OCI-LY7 (cell line): ENCODE measurements at places on chromosomes 3 and 15.
A peak's percentile ranks its signal among the peaks of the same experiment; 100 is the strongest.

DNA sequence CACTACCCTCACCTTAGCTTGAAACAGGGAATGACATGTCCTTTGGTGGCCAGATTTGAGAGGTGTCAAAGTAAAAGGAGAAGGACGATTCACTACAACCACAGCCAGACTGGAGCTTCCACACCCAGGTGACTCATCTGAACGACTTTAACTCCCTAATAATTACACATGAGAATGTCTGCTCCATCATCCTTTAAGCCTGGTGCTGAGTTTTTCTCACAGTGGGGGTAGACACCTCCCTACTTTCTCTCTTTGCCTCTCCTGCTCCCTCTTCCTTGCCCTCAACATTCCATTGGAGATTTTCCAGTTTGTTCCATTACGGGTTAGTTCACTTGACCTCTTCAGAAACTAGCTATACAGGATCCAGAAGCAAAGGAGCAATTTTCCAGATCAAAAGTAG lies 154.3 kb upstream of the BHLHE40 start:
- no peak for DNase-seq

DNA sequence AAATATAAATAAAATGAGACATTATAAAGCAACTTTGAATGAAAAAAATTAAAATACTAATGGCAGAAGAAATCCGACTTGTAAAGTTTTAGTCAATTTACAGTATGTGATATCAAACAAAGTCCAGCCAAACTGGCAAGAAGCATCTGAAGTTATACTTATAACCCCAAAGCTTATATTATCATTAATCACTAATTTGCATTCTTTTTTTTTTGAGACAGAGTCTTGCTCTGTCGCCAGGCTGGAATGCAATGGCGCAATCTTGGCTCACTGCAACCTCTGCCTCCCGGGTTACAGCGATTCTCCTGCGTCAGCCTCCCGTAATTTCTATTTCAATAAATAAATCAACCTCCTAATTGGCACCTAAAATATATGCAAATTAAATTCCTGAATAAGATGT lies 80.1 kb downstream of the AQR start:
- no peak for DNase-seq

GRCh38 chr3:114361391-114361790 lies 67.6 kb downstream of the TIGIT start:
- DNase-seq, result no peak

DNA sequence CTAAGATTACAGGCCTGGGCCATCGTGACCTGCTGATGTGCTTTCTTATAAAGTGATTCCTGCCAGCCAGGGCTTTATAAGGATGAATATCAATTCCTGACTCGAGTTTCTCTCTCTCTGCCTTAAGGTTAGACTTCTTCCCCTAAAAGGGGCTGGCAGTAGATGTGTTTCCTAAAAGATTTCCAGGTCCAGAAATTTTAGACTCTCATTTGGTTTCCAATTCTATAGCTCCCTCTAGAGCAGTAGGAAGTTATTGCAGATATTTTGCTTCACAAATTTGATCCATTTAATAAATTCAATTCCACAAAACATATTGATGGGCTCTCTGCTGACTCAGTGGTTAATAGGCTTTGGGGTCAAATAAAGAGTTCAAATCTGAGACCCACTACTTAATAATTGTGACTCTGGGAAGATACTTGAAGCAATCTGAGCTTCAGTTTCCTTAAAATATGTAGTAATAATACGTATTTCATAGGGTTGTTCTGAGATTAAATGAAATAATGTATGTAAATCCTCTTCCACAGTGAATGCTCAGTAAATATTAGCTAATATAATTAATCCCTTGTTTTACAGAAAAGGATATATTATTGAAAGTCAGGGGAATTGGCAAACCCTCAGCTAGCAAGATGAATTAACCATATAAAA lies 2.1 kb downstream of the TRIM69 start:
- DNase-seq, result peak; percentile 67

DNA sequence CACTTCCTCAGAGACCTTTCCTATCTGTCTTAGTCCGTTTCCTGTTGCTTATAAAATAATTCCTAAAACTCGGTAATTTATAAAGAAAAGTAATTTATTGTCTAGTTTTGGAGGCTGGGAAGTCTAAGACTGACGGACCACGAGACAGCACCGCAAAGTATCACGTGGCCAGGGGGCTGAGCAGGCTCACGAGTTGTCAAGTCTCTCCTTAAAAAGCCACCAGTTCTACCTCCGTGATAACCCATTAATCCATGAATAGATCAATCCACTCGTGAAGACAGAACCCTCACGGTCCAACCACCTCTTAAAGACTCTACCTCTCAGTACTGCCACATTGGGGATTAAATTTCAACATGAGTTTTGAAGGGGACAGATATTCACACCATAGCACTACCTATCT lies 821 bp downstream of the LINS1 start:
- peak; percentile 26 for DNase-seq

GRCh38 chr15:89332446-89332845 lies 2.2 kb downstream of the POLG start:
- peak; percentile 48 for DNase-seq

DNA sequence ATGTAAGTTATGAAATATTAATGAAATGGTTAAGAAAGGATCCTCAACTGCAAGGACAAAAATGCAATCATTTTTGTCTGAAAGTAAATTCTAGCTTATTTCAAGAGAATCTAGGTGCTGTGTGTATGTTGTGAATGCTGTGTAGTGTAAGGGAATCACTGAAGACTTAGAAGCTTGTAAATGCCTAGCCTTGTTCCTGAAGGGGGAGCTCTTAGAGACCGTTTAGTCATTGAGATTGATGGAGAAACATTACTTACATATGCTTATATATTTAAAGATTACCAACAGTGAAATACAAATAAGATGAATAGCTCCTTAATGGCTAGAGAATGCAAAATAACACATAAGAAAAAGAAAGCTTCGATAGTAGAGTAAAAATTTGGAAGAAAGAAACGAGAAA lies 67.9 kb downstream of the CNTN4 start:
- DNase-seq, result no peak

- no peak for DNase-seq
Measured at GRCh38 chr15:57919754-57920153, 145.8 kb downstream of the ALDH1A2 start.

DNA sequence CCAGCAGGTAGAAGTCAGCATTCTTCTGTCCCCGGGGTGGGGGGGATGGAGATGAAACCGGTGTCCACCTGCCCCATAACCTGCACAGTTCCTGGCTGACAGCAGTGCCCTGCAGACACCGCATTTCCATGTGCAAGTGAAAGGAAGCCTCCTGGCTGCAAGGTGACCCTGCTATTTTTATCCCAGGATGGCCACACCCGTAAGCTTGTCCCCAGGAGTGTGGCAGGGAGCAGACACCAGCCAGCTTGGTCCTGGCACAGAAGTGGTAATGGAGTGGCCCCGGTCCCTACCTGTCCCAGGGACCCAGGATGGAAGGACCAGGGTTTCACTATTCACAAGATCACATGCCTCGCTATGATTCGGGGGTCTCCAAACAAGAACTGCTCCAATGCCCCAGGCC lies 85.3 kb upstream of the RPL32 start:
- no peak for DNase-seq

GRCh38 chr15:22989576-22990477 lies 9.7 kb upstream of the CYFIP1 start:
- DNase-seq, result no peak

DNA sequence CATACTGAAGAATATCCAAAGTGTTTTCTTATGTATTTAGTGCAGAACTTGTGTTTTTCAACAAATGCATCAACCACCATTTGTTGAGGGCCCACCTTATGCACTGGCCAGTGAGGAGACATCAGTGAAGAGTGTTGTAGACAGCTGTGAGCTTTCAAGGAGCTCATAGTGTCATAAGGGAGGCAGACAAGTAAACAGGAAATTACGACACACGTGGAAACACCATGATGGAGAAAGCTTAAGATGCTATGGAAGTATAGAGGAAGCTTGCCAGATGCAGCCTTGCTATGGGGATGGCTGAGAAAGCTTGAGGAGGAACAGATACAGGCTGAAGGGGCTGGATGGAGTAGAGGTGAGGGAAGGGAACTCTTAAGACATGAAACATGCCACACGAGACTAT lies 50.8 kb upstream of the PSMD6 start:
- DNase-seq, result no peak

DNA sequence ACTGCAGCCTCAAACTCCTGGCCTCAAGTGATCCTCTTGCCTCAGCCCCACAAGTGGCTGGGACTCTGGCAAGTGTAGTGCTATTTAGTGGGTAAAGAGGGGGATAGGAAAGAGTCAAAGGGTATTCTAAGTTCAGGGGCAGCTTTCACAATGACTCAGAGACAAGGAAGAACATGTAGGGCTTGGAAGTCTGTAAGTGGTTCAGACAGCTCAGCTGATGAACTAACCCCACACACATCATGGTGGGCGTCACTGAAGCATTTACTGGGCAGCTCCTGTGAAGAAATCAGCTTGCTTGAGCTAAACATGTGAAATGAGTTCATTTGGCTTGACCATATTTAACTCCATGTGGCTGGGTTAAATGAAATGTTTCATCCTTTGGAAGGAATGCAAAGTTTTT lies 34.6 kb upstream of the THSD4 start:
- no peak for DNase-seq

- DNase-seq, result no peak
Measured at GRCh38 chr3:37945807-37946530, 44.6 kb upstream of the VILL start.

GRCh38 chr15:59400103-59400813 lies 27.6 kb upstream of the MYO1E start:
- peak; percentile 33 for DNase-seq

GRCh38 chr3:180546863-180547262 lies 55.1 kb upstream of the TTC14 start:
- DNase-seq, result no peak

DNA sequence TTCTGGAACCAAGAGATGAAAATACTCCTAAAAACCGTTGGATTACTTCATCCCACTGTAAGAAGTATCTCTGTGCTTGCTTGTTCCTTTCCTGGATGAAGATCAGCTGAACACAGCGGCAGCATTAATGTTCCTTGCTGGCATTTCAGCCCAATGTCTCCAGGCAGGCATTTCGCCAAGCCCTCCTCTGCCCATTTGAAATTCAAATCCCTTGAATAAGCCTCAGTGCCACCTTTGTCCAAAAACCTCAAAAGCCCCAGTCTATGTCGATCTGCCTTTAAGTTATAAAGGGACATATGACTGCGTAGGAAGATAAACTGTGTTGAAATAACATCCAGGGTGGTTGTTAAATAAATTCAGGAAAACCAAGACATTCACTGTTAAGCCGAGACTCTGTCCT lies 156.8 kb upstream of the PDZRN3 start:
- DNase-seq, result no peak

DNA sequence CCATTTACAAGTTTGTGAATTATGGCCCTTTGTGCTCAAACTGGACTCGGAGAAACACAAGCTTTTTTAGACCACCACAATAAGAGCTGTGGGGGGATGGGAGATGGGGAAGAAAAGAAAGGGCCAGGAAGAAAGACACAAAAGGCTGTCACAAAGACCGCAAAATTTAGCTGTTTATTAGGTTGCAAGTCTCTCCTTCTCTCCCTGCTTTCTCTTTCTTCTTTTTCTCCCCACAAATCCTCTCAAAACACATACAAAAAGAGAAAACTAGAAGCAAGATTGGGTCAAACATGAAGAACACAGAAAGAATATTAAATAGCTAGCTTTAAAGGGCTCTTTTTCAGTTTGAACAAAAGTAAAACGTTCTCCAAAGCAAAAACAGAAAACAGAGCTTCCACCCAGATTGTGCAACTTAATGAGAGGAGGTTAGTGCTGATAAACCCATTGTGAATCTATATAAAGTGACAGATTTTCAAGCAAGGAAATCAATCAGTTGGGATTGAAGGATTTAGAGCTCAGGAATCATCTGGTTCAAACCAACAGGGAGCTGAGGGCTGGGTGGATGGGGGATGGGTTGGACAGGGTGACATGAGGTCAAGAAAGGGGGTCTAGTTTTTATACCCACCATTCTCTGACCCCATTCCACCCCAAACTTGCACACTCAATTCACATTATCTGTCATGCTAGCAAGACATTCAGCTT lies 87.3 kb downstream of the DHX30 start:
- no peak for DNase-seq

GRCh38 chr3:23754215-23754614 lies 51.5 kb upstream of the UBE2E1 start:
- no peak for DNase-seq

- no peak for DNase-seq
Measured at GRCh38 chr3:186492385-186492984, 51.7 kb downstream of the CRYGS start.

DNA sequence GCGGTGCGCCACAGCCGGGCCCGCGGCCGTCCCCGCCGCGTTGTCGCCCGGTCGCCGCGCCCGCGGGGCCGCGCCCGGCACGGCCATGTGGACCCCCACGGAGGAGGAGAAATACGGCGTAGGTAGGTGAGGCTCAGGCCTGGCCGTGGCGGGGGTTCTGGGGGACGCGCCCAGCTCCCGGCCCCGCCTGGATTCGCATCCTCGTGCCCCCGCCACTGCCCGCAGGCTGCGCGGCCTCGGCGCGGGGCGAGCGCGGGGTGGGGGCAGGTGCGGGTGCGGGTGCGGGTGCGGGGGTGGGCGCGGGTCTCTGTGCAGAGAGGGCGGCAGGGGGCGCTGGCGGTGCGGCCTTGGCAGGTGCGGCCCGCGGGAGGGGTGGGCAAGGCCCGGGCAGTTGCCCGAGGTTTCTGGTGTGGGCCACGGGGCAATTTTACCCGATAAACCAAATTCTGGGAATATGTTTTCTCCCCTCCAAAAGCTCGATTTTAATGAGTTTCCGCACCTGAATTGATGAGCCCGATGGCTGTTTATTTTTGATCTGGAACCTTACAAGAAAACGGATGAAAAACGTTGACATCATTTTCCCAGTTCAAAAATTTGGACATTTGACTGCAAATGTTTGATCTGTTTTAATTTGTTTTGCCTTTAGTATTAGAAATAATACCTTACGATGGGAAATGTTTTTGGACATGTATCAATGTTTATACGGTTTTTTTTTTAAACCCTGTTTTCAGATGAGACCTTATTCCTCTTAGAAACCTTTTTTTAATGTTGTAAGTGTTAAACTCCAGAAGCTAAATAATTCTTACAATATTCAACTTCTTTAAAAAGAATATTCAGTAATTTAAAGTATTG lies 678 bp downstream of the DOCK3 start:
- DNase-seq, result peak; percentile 10

DNA sequence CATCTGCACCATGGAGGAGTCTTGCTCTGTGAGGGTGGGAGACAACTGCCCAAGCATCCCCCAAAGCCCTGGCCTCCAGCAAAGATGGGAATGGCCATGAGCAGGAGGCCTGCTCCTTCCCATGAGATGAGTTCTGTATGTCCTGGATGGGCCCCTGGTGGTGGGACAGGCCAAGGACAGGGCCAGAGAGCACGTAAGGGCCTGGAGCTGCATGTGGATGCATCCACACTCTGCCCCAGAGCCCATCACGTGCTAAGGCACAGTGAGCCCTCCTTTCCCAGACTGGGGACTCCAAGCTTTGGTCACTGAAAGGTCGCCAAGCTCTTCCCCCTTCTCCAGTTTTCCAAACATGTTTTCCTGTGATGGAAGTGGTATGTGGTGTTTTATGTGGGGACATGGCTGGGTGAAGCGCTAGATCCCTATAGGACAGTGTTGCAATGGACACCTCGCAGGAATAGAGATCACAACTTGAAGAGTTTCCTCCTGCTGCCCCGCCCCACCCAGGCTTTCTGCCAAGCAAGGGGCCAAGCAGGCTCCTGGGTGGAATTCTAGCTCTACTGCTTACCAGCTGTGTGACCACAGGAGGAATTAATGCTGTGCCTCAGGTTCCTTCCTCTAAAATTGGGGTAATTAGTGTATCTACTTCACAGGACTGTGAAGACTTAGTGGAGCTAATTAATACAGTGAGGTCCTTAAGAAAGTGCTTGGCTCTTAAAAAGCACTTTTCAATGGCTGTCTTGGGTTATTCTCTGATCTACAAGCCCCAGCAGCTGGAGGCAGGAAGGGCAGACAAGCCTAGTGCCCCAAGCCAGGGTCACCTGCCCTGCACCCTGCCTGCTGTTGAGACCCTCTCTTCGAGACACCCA lies 106.4 kb upstream of the RPL32 start:
- no peak for DNase-seq
